Left forelimb (tissue), 1 donor: ENCODE measurements at places on chromosomes 6 and 20.

GRCh38 chr20:24732076-24732475 is 217.0 kb upstream of the CST7 start:
- no peak for DNase-seq

DNA sequence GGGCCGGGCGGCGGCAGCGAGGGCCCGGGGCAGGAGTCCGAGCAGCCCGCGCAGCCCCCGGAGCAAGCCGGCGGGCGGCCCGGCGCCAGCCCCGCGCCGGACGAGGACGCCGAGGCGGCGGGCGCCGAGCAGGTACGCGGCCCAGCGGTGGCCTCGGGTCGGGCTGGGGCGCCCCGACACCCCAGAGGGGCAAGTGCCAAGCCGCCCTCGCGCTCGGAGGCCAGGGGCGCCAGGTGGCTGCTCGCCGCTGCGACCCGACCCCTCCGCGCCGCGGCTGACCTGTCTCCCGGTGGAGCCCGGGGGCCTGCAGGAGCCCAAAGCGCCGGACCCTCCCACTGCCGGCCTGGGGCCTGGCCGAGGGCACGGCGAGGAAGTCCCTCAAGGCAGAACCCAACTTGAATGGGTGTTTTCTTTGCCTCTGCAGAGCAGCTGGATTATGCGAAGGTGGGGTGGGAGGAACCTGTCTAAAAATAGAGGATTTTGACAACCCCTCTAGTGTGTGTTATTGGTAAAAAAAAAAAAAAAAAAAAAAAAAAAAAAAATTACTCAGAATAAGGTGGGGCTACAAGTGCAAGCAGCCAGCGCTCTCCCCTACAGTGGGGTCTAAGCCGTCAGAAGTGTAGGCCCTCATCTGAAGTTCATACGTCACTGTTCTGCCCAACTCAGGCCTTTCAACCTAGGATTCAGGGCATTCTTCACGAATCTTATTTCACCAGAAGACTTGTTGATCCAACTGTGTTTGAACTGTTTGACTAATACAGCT is 609 bp downstream of the OGFRL1 start:
- DNase-seq = no peak

DNA sequence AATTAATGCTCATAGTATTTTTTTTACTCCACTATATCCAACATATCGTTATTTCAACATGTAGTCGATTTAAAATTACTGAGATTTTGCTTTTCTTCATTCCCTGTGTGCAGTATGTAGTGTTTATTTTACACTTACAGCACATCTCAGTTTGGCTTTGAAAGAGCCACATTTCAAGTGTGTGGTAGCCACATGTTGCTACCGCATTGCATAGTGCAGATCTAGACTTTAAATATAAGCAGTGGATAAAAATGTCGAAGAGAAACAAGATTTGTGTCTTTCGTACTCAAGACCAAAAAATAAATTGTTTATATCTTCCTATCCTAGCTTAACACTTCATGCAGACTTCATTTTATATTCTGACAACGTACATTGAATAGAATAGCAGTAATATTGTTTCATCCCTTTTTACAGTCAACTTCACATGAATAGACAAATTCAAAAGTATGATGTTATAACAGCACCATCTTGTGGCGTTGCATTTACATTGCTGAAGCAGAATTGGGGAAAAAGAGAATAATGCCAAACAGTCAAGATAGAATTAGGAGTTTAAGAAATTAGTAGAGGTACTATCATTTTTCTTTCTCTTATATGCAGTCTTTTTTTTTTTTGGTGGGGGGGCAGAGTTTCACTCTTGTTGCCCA is 29.9 kb downstream of the FBXO5 start:
- DNase-seq = no peak

- no peak for DNase-seq
Observed at GRCh38 chr6:36127462-36128016, 2.8 kb upstream of the MAPK13 start.

DNA sequence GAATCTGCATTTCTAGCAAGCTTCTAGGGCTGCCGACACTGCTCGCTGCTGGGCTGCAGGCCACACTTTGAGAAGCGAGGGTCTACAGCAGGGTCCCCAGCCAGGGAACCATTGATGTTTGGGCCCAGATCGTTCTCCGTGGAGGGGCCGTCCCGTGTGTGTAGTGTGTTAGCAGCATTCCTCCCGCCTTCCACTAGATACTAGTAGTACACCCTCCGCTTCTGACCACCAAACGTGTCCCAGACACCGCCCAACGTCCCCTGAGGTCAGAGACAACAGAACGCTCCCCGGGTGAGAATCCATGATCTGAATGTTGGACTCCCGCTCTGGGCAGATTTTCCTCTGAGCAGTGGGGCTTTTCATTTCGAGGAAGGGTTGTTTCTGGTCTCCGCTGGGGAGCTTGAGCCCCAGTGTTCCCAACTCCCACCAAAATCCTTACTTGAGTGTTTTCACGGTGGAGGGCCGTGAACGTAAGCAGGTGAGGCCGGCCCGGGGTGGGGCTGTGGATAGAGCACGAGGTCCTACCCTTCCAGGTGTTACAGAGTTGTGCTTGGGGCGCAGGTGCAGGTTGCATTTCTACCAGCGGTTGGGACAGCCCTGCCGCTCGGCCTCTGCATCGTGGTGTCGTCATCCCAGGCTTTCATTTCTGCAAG is 124.6 kb downstream of the SYCP2 start:
- peak; percentile 28 for DNase-seq

DNA sequence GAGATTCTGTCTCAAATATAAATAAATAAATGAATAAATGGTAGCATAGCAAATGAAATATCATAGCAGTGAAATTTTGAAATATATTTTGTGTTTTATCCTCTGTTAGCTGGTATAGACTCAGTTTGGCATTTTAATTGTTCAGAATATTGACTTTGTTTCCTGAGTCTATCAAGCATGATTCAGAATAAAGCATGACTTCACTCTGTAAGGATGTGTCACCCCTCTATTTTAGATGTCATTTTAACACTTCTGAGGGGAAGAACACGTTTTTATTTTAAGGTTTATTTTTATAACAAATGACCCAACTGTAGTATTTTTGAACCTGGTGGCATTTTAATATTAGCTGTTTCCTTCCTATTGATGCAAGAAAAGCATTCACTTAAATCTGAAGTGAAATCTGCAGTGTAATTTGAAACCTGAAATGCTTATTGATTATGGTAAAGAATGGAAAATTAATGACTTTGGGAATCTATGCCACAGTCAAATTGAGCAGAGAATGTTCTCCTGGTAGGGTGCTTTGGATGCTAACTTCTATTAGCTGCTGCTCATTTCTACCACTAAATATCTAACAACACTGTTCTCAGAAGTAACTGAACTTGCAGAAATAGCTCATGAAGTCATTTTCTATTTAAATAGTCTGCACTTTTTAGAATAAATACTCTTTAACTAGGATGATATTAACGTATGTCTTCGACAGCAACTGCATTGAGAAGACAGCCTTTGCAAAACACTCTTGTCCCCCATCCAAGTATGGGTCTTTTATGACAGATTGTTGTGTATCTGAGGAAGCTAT is 114.2 kb downstream of the SOX4 start:
- DNase-seq = no peak

- DNase-seq = no peak
Observed at GRCh38 chr6:109824105-109824504, 133.0 kb downstream of the FIG4 start.

DNA sequence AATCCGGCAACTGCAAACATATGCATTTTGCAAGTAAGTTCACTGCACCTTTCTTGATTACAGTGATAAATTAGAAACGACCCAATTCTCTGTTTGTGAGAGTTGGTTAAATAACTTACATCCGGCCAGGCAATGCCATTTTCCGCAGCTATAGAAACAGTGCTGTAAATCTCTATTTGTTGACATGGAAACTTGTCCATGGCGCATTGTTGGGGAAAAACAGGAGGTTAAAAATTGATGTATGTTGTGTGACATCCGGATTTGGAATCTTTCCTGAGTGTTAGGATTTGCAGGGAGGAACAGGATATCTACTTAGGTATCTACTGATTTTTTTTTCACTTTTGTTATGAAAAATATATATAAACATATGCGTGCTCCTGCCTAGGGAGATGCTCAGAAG is 66.5 kb downstream of the DLGAP4 start:
- DNase-seq = no peak

DNA sequence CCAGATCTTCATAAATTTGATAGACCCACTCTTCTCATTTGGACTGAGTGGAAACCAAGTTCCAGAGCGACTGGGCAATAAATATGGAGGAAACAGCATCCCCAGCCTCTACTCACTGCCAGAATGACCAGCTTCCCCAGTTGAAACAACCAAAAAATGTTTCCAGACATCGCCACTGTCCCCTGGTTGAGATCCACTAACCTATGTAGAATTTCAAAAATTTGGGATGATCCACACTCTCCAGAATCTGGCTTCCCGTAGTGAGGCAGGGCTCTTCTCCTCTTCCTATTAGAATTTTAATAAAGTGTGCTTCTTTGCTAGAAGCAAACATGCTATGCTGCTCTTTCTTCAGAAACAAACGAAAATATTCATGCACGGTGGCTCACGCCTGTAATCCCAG is 287.0 kb upstream of the SUPT3H start:
- peak; percentile 28 for DNase-seq

DNA sequence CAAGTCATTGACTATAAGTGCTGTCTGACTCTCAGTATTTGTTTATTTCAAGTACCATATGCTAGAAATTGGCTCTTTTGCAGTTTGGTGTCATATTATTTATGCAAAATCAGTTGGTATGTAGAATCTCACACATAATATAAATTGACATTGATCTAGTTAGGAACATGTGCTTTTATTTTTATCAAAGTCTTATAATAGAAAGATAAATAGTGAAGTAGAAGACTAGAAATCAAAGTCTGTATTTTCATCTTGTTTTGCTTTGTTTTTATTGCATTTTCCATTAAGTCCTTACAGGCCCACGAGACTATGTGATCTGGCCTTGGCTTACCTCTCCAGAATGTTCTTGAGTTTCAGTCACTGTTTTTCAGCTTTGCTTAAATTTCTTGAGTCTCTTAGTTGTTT is 300.3 kb downstream of the LAMA2 start:
- no peak for DNase-seq

DNA sequence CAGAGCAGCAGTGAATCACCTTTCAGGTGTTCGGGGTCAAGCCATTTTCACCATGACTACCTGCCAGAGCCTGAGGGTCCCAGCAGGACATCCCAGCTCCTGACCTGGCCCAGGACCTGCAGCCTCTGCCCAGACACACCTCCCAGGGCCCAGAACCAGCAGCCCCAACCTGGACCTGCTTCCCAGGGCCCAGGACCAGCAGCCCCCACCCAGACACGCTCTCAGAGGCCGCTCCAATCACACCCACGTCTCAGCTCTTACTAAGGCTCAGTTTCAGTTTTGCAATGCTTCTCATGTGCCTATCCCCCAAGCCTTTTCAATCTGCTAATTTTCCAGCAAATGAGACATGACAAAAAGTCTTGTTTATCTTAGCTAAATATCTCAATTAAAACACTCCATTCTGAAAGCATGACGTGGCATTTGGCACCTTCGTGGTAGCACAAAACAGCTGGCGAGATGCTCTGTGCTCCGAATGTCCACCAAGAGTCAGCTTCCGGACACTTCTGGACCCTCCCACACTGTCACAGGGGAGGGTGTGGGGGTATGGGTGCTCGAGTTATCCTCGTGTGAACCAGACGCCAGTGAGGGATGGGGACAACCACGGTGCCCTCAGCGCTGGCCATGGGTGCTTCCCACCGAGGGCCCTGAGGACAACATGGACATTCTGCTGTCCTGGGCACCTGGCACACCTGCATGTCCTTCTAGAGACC is 253.2 kb downstream of the DLL1 start:
- peak; percentile 47 for DNase-seq

DNA sequence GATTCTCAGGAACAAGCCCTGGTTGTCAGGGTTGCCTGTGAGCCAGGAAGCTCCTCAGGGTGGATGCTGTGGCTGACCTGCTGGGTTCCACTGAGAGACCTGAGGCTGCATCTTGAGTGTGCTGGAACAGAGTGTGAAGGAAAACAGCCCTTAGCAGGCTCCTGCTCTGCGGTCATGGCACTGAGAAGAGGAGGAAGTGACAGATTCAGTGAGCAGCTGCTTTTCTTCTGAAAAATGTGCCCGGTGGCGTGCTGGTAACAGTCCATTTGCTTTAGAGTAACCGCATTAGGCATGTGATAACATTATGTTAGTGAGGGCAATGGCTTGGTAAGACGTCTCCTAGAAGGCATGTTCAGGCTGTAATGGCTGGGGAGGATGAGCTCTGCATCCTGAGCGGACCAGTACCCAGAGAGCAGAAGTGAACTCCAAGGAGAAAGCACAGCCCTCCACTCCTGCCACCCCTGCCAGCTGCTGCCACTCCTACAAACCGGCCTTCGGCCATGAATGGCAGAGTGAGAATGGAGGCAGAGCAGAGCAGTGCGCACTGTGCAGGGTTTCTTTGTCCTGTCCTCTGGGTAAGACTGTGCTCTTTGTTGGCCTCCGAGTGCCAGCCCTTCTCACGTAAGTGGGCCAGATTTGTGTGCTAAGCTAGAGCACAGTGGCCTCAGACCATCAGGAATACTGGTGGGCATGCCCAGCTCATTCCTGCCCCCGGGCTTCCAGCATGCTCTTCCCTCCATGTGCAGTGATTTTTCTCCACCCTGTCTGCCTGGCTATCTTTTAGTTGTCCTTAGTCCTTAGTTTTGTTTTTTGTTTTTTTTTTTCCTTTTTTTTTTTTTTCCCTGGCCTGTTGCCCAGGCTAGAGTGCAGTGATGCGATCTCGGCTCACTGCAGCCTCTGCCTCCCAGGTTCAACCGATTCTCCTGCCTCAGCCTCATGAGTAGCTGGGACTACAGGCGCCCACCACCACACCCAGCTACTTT is 98.1 kb upstream of the VSTM2L start:
- no peak for DNase-seq

DNA sequence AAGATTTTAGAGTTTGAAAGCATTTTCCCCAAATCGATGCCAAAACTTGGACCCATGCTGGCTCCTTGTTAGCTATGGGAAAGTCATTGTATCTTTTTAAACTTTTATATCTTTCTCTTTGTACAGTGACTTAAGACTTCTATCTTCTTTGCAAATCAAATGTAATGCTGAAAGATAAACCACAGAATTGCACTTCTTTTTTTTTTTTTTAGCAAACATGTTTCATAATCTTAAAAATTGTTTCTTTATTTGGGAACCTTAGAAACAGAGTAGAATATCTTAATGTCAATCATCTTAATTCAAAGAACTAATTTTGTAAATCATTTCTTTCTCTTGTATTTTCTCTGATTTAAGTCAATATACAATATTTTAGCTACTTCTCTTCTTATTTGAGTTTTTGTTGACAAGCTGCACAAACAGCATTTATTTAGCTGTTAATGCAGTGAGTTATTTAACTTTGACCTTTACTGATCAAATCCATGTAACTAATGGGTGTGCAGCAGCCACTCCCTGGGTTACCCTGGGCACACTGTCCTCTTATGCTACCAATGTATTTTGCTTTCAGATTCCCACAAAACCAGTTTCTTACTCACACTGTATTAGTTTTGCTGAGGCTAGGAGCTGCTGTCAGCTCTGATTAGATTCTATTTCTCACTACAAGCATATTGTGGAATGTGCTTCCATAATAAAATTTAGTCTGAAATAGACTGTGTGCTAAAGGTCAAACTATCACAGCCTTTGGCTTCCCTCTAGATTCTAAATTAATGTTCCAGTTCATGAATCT is 279.6 kb downstream of the ADGB start:
- DNase-seq = no peak

- DNase-seq = no peak
Observed at GRCh38 chr6:150016324-150017185, 8.8 kb downstream of the RAET1L start.

GRCh38 chr20:18901980-18902737 is 88.6 kb downstream of the SCP2D1 start:
- no peak for DNase-seq

- DNase-seq = no peak
Observed at GRCh38 chr20:8162610-8163009, 30.5 kb downstream of the PLCB1 start.

- DNase-seq = no peak
Observed at GRCh38 chr6:107068691-107069630, 41.0 kb downstream of the MTRES1 start.
